Activated CD4-positive, alpha-beta T cell treated with anti-CD3 and anti-CD28 coated beads, Interleukin-2, amount 10 ng/mL, durations not matched to agents 7 days and 5 days (primary cell): ENCODE measurements at places on chromosomes 4 and X. TPM values are rescaled to one million over a fixed set of nuclear protein-coding genes. Genes with fewer than 3 reads are reported as not detected.

DNA sequence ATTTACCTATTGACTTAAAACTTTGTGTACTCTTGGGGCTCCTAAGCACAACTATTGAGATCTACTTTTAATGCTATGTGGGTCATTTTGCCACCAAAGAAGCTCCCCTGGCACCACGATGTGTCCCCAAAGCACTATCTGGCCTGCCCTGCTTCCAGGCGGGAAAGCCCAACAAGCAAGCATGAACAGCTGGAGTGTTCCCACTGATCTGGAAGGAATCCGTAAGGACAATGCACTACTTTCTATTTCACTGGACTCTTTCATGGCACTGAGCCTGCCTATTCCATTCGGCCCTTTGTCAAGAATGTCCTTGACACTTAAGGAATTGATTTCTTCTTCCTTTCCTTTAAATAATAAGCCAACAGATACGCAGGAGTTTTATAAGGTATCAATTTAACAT, 38.8 kb downstream of the GRIA3 start:
- DNase-seq, result no peak
- H3K4me3 ChIP-seq, result no peak overlapping the region
- H3K27ac ChIP-seq, result no peak overlapping the region
- no peaks in the 10 kb centered on the region for H3K4me1 ChIP-seq
- H3K27me3 ChIP-seq, result no peaks in the 10 kb centered on the region
- H3K36me3 ChIP-seq, result no peaks in the 10 kb centered on the region

- no peaks in the 10 kb centered on the region for H3K36me3 ChIP-seq
- no peak for DNase-seq
- H3K27me3 ChIP-seq, result peaks cover 7% of the 10 kb centered on the region
- no peak overlapping the region for H3K27ac ChIP-seq
Measured at GRCh38 chrX:25175743-25176142, 160.0 kb upstream of the ARX start.

DNA sequence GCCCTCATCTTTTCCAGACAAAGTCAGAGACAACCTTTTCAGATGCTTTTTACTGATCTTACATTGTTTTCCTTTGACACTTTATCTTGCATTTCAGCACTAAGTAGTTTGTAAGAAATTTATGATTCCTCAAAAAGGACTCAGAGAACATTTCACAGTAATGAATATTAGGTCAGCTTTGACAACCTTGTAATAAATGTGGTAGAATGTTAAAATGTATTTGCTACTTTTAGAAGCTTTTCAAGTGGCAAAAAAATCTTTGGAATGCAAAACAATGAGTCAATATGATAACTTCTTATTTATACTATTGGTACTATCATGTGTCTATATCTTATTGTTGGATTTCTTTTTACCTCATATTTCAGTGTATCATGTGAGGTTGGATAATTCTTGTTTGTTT, 146.2 kb upstream of the FAT4 start:
- no peak overlapping the region for H3K4me3 ChIP-seq
- no peak for DNase-seq
- H3K27me3 ChIP-seq, result no peaks in the 10 kb centered on the region
- no peaks in the 10 kb centered on the region for H3K4me1 ChIP-seq

- no peaks in the 10 kb centered on the region for H3K27me3 ChIP-seq
- H3K36me3 ChIP-seq, result no peaks in the 10 kb centered on the region
Measured at GRCh38 chr4:11791797-11792196, 363.1 kb upstream of the HS3ST1 start.

DNA sequence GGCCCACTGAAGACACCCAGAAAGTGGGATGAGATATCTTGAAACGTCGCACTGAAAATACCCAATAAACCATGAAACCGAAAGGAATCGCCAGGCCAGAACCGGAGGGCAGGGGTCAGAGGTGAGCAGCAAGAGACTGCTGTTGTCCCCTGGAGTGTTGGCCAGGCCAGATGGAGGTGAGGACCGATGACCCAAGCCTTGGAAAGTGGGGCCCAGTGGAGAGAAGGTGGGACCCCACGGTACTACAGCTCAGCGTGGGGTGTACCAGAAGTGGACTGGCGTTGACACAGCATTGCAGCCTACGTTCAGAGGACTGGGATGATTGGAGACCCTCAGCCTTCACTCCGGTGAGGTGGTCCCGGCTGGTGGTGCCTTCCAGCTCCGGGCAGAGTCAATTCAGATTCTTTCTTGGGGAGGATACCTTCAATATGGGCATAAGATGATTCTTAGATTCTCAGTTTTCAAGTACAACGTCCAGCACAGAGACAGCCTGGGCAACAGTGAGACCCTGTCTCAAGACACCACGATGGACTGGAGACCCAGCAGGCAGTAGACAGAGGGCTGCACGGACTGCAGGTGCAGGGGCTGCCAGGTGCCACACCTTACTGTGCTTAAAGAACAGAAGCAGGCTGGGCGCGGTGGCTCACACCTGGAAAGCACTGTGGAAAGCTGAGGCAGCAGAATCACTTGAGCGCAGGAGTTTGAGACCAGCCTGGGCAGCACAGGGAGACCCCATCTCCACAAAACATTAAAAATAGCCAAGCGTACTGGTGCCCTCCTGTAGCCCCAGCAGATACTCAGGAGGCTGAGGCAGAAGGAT, 23.3 kb downstream of the MAEA start:
- H3K27me3 ChIP-seq, result no peaks in the 10 kb centered on the region
- no peak for DNase-seq
- no peak overlapping the region for H3K27ac ChIP-seq

- DNase-seq, result no peak
- H3K27me3 ChIP-seq, result peaks cover 7% of the 10 kb centered on the region
- no peak overlapping the region for H3K27ac ChIP-seq
- no peaks in the 10 kb centered on the region for H3K4me1 ChIP-seq
Measured at GRCh38 chr4:105050896-105051295, 95.8 kb upstream of the TET2 start.

GRCh38 chrX:8870411-8870810, 69.2 kb upstream of the FAM9A start:
- H3K4me3 ChIP-seq, result no peak overlapping the region
- no peaks in the 10 kb centered on the region for H3K4me1 ChIP-seq
- DNase-seq, result no peak
- no peaks in the 10 kb centered on the region for H3K36me3 ChIP-seq

GRCh38 chr4:141543176-141543575, 93.2 kb upstream of the IL15 start:
- no peaks in the 10 kb centered on the region for H3K36me3 ChIP-seq
- H3K27ac ChIP-seq, result no peak overlapping the region
- no peak overlapping the region for H3K4me3 ChIP-seq

GRCh38 chr4:185036842-185037241, 18.6 kb downstream of the HELT start:
- H3K27me3 ChIP-seq, result peaks cover 16% of the 10 kb centered on the region
- no peaks in the 10 kb centered on the region for H3K36me3 ChIP-seq
- no peak overlapping the region for H3K27ac ChIP-seq
- DNase-seq, result no peak
- H3K4me1 ChIP-seq, result peaks cover 4% of the 10 kb centered on the region

DNA sequence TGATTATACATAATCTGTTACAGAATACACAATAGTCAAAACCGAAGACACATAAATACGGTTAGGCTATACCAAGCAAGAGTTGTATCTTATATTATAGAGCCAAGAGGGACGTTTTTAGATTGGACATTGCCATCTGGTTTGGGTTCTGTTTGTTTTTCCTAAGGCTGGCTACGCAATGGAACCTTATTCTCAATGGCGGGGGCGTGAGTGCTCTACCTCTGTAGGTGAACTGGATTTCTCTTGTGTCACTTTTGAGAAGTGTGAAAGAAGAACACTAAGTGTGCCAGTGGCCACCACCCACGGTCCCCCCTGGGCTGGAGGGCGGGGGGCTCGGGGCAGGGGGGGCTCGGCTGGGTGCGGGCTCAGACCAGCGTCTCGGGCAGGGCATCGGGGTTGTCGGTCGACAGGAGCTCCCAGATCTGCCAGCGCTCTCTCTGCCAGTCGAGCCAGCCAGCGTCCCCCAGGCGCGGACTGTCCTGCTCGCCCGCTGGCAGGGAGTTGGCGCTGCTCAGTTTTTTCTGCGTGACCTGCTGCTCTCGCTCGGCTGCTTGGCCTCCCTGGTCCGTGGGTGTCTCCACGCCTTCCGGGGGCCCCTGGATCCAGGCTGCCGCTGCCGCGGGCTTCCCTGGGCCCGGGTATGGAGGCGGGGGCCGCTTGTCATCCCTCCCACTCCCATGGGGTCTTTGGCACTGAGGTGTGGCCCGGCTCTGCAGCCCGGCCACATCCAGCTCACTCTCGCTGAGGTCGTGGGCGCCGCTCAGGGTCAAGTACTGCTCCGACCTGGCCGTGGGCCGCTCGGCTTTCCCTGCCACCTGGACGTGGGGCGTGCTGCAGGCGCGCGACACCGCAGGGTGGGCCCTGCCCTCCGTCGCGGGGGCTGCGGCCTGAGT, 27.6 kb downstream of the HCCS start:
- H3K4me1 ChIP-seq, result no peaks in the 10 kb centered on the region
- no peak for DNase-seq
- H3K27me3 ChIP-seq, result peaks cover 2% of the 10 kb centered on the region
- no peak overlapping the region for H3K4me3 ChIP-seq
- no peak overlapping the region for H3K27ac ChIP-seq

- no peak for DNase-seq
- H3K27me3 ChIP-seq, result no peaks in the 10 kb centered on the region
- no peak overlapping the region for H3K4me3 ChIP-seq
- H3K4me1 ChIP-seq, result no peaks in the 10 kb centered on the region
Measured at GRCh38 chr4:23934915-23935314, 45.1 kb upstream of the PPARGC1A start.

GRCh38 chrX:119895843-119896326, at the start of gene AKAP14:
AKAP14 (plus strand) TSS chrX:119895893; CDS start chrX:119903224, 7,331 bp downstream.
- H3K27me3 ChIP-seq, result peaks cover 5% of the 10 kb centered on the region
- peaks cover 3% of the 10 kb centered on the region for H3K4me1 ChIP-seq
- no peak within 1 kb of the TSS for H3K4me3 ChIP-seq
- H3K27ac ChIP-seq, result no peak within 1 kb of the TSS
- no peak for DNase-seq

DNA sequence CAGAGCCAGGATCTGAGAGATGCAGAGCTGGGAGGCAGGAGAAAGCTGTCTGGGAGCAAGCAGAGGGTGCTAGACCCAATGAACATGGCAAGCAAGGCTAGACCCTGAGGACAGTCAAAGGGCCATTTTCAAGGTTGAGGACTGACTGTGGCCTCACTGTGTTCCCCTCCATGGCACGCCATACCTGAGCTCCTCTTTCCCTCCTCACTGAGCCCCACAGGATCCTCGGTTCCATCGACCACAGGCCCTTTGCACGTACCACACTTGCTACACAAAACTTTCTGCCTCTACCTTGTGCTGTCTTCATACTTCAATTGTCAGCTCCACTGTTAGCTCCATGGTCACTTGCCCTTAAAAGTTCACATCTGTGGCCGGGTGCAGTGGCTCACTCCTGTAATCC, 45.5 kb upstream of the CD99 start:
- peaks cover 13% of the 10 kb centered on the region for H3K36me3 ChIP-seq
- H3K27ac ChIP-seq, result no peak overlapping the region
- H3K4me3 ChIP-seq, result no peak overlapping the region
- H3K4me1 ChIP-seq, result peaks cover 4% of the 10 kb centered on the region

- H3K4me3 ChIP-seq, result no peak overlapping the region
- peaks cover 5% of the 10 kb centered on the region for H3K36me3 ChIP-seq
- H3K27ac ChIP-seq, result no peak overlapping the region
Measured at GRCh38 chrX:134542485-134542884, 82.5 kb downstream of the HPRT1 start.

- H3K27me3 ChIP-seq, result no peaks in the 10 kb centered on the region
- H3K27ac ChIP-seq, result no peak overlapping the region
- DNase-seq, result no peak
- no peaks in the 10 kb centered on the region for H3K4me1 ChIP-seq
Measured at GRCh38 chr4:186516287-186516686, 39.1 kb downstream of the MTNR1A start.

- H3K4me3 ChIP-seq, result no peak overlapping the region
- H3K27me3 ChIP-seq, result peaks cover 2% of the 10 kb centered on the region
- no peaks in the 10 kb centered on the region for H3K36me3 ChIP-seq
- DNase-seq, result no peak
Measured at GRCh38 chr4:90027565-90027964, 99.6 kb upstream of the CCSER1 start.

- no peaks in the 10 kb centered on the region for H3K4me1 ChIP-seq
- no peaks in the 10 kb centered on the region for H3K27me3 ChIP-seq
- DNase-seq, result no peak
- H3K27ac ChIP-seq, result no peak overlapping the region
- no peak overlapping the region for H3K4me3 ChIP-seq
- no peaks in the 10 kb centered on the region for H3K36me3 ChIP-seq
Measured at GRCh38 chr4:99157478-99157935, 13.4 kb upstream of the ADH4 start.

- no peak overlapping the region for H3K4me3 ChIP-seq
- no peak overlapping the region for H3K27ac ChIP-seq
- H3K27me3 ChIP-seq, result no peaks in the 10 kb centered on the region
- no peaks in the 10 kb centered on the region for H3K4me1 ChIP-seq
- no peaks in the 10 kb centered on the region for H3K36me3 ChIP-seq
- DNase-seq, result no peak
Measured at GRCh38 chr4:158376106-158376840, 145.4 kb upstream of the RXFP1 start.

DNA sequence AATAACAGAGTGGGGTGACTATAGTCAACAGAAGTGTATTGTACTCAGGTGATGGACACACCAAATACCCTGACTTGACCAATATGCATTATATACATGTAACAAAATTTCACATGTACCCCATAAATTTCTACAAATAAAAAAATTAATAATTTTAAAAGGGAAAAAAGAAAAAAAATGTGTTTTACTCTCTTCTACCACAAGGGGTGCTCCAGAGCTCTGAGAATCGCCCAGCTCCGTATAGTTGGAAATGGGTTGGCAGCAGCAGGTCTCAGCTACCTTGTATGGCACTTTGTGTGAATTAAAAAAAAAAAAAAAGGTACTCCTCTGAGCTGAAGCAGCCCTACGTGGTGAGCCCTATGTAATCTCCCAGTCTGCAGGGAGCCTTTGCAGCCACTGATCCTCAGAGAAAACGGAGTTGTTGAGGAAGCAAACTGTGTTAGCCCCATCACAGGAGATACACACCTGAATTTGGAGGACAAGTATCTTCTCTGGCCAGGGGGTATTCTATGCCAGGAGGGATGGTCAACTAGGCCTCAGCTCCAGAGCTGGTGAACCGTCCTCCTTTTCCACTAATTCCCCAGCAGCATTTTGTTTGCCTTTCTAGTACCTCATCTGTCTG, 17.2 kb upstream of the POLA1 start:
- H3K27me3 ChIP-seq, result peaks cover 8% of the 10 kb centered on the region
- H3K36me3 ChIP-seq, result no peaks in the 10 kb centered on the region
- H3K27ac ChIP-seq, result no peak overlapping the region
- no peak overlapping the region for H3K4me3 ChIP-seq
- no peaks in the 10 kb centered on the region for H3K4me1 ChIP-seq

Gene TDO2
- not detected for total RNA-seq

Gene ASMT
- not detected for total RNA-seq

Gene IL21
- 1.0 TPM for total RNA-seq

Gene PFKFB1
- total RNA-seq, result 0.23 TPM

Gene TMEM31
- total RNA-seq, result not detected

Gene SPCS3
- total RNA-seq, result 186 TPM

Gene RENBP
- 14.2 TPM for total RNA-seq

Gene TSPYL2
- 18.9 TPM for total RNA-seq

Gene ZNF674
- 5.4 TPM for total RNA-seq

Gene IBSP
- total RNA-seq, result not detected
